GM13977 (cell line): ENCODE measurements at places on chromosomes 16 and 17.

GRCh38 chr16:75416904-75417565 lies 16.3 kb downstream of the CFDP1 start:
- DNase-seq: no peak

DNA sequence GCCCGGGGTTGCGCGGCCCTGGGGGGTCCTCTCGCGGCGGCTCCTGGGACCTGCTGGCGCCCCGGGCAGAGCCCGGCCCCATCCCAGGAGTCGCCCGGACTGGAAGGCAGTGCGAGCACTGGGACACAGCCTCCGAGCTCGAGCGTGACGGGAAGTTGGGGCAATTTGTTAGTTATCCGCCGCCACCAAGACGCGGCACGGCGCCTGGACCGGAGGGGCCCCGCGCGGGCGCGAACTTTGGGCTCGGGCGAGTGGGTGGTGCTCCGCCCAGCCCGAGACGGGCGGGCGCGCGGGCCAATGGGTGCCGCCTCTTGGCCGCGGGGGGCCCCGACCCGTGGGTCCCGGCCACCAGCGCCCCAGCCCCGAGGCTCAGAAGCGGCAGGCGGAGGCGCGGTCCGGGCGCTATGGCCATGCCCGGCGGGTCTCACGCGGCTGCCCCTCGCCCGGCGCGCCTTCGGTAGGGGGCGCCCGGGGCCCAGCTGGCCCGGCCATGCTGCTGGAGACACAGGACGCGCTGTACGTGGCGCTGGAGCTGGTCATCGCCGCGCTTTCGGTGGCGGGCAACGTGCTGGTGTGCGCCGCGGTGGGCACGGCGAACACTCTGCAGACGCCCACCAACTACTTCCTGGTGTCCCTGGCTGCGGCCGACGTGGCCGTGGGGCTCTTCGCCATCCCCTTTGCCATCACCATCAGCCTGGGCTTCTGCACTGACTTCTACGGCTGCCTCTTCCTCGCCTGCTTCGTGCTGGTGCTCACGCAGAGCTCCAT lies at the start of gene ADORA2B:
Gene ADORA2B (plus strand): TSS at position 372 of the 768 bp plus-strand sequence. CDS start 119 bp downstream, at position 491.
- DNase-seq: peak; percentile 87

DNA sequence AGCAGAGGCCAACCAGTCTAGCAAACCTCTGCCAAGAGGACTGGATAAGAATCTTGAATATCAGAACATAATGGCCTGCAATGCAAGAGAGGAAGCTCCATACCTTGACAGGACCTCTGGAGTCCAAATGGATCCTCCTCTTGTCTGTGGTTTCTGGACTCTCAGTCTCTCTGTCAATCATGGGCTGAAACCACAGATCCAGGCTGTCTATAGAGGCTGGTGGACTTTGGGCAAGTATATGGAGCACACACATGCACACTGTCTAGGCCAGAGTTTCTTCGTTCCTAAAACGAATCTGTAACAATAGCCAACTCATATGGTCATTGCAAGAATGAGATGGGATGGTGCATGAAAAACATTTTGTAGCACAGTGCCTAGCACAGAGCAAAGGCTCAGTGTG lies 37.7 kb downstream of the NLRC5 start:
- DNase-seq: no peak

DNA sequence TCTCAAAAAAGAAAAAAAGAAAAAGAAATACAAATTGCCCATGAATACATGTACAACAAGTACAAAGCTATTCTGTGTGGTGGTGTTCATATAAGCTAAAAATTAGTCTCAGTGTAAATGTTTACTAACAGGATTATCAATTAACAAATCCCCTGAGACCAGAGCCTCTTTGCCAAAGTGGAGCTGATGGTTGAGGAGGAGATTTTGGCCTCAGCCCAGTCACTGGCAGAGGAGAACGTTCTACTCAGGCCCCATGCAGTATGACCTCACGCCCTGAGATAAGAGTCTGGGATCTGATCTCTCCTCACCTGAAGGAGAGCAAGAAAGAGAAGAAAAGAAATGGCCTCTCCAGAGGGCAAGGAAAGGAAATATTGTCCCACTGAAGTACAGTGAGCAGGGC lies 35.5 kb upstream of the NOL11 start:
- no peak for DNase-seq

GRCh38 chr16:29675811-29676643 lies 3.0 kb upstream of the QPRT start:
- DNase-seq: peak; percentile 45

- no peak for DNase-seq
These were observed 47.3 kb downstream of the ZCCHC14 start for GRCh38 chr16:87445486-87445885.

DNA sequence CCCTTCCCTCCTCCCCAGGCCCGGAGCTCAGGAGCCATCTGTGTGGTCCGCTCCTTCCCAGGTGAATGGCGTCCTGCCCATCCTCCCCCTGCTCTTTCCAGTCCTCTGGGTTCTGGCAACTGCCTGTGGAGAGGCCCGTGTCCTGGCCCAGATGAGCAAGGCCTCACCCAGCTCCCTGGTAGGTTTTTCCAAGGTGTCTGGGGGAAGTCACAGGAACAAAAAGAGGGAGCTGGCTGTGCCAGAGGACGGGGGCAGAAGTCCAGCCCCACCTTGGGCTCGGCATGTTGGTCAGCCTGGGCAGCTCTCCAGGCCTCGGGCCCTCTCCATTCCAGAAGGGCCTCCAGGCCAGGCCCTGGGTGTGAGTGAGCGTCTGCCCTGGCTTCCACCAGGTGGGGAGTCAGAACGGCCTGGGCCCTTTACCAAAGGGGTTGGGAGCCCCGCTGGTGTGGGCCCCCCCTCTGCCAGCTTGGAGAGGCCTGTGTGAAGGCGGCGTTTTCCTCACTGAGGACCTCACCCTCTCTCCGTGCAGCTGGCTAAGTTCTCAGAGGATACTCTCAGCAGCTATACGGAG lies 25.1 kb downstream of the CASKIN2 start:
- no peak for DNase-seq

- no peak for DNase-seq
These were observed 12.7 kb downstream of the BPTF start for GRCh38 chr17:67837965-67838364.

GRCh38 chr16:69744363-69745231 lies 10.1 kb downstream of the NOB1 start:
- DNase-seq: no peak

DNA sequence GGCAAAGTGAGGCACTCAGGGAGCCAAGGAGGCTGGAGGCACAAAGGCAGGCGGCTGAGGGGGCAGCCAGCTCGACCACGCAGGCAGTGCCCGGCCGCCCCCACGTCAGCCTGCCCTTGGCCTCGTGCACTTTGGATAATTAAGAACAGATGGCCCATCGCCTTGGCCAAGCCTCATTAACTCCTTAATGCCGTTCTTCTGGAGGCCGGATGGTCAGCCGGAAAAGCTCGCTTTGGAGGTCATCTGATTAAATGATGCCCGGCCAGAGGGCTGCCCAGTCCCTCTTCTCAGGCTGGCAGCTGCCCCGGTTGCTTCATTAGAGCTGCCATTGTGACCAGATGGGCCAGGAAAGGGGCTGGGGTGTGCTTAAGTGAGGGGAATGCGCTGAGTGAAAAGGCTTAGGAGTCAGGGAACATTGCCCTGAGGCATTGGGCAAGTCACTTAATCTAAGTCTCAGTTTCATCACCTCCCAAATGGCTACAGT lies 364.0 kb downstream of the NPIPA8 start:
- DNase-seq: no peak

DNA sequence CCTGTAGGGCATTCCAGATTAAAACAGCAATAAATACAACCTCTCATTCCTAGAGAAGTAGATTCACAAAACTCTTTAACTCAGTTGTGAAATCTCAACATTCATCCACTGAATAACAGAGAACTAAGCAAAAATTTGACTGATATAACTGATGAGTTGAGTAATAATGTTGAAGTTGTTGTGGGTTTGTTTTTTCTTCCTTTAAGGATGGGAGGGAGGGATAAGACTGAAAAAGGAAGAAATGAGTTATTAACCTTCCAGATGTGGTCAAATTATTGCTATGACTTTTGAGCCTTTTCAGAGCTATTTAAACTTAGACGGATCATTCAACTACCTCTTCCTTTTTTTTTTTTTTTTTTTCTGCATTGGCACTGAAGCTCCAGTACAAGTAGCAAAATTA lies 38.6 kb downstream of the SKAP1 start:
- DNase-seq: no peak

- DNase-seq: no peak
These were observed 204.6 kb downstream of the STX8 start for GRCh38 chr17:9371019-9371418.

GRCh38 chr17:56592487-56593085 lies 913 bp upstream of the NOG start:
- DNase-seq: peak; percentile 88

DNA sequence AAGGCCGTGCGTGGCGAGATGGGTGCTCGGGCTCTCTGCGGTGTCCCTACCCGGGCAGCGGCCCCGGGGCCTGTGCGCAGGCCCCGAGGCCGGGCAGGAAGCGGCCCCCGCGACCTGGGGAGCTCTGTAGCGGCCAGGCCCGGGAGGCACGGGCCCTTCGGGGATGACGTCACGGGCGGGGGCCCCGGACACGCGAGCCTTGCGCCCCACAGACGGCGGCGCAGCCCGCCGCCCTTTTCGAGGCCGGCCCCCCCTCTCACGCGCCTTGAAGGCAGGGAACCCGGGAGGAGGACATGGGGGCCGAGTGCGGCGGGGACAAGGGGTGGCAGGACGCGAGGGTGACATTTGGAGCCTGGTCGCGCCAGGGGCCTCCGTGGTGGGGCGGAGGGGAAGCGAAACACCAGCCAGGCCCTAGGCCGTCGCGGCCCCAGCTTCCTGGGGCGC lies 1.1 kb downstream of the RAI1 start:
- DNase-seq: peak; percentile 84

DNA sequence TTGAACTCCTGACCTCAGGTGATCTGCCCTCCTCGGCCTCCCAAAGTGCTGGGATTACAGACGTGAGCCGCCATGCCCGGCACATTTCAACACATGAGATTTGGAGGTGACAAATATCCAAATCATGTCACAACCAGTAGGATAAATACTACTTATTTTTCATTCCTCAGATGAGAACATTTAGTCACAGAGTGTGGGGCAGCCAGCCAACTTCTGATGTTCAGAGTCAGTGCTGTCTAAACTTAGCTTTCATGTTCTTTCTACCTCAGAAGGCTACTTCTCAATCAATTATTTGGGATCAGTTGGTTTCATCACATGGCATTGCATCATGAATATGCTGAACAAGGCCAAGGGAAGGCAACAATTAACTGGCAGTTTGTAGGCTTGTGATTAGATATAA lies 134.5 kb downstream of the CDH13 start:
- no peak for DNase-seq

GRCh38 chr17:49727380-49727779 lies 19.6 kb upstream of the SLC35B1 start:
- DNase-seq: no peak

GRCh38 chr17:55056526-55056925 lies 88.0 kb downstream of the STXBP4 start:
- no peak for DNase-seq

GRCh38 chr16:26365161-26365940 lies 673.6 kb downstream of the HS3ST4 start:
- no peak for DNase-seq

DNA sequence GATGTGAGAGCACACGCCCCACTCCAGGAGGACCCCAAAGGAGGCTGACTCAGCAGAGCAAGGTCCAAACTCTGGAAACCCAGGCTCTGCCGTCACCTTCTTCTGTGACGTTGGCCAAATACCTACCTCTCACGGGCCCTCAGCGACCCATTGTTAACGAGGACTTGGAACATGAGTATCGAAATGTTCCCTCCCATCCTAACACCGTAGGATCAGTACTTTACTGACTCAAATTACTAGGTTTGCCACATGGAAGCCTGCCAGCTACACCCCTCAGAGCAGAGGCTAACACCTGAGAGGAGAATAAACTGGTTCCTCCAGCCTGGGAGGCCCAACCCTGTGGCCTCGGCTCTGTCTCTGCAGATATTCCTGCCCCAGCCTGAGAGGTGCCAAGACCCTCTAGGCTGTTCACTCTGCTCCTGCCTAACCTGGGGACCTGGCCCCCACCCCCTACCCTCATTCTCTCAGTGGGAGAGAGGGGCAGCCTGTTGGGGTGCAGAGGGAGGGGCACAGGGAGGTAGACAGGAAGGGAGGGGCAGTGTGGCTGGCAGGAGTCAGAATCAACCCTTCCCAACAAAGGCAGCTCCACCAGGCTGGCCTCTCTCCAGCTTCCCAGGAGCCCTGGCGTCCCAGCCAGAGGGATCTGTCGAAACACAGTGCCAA lies 4.4 kb downstream of the PITPNM3 start:
- no peak for DNase-seq

- no peak for DNase-seq
These were observed 28.1 kb upstream of the SIAH1 start for GRCh38 chr16:48413272-48413671.

DNA sequence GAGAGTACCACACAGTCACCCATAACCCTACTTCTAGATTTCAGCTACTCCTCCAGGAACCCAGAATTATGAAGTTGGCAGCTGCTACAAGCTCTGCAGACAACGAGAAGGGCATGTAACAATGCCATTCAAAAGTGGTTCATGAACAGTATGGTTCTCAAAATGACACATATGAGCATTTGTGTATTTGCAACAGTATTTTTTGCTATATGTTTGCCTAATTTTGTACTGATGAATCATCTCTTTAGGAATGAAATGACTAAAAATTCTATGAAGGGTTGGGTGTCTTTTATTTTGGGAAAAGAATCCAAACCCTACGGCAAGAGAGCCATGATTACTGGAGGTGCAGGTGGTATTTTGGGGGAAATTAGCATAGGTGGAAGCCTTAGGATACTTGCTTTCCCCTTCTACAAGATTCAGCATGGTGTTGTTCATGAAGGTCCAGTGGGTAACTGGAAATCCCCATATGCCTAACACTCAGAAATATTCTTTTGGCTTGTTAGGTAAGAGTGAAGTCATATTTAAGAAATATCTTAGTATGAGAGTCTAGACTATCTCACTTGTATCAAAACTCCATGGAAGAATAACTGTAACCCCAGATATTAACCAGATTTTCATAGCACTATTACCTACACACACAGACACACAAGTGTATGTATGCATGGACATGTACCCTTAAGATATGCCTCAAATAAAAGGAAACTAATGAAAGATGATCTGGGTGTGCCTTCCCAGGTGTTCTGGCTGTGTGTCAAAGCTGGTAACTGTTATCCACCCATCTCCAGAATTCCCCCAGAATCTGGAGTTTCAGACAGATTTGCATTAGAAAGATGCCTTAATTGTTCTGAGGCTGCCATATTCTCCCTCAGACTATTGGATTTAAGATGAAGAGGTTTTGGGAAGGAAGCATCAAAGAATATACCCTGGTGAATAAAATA lies 688.2 kb upstream of the SOX9 start:
- no peak for DNase-seq

- no peak for DNase-seq
These were observed 3.4 kb upstream of the NAT9 start for GRCh38 chr17:74779501-74779900.

- no peak for DNase-seq
These were observed 4.6 kb downstream of the PRSS33 start for GRCh38 chr16:2782583-2783351.

- no peak for DNase-seq
These were observed 11.9 kb upstream of the RASD1 start for GRCh38 chr17:17508019-17508535.

GRCh38 chr17:5468075-5468473 lies 708 bp downstream of the DHX33 start:
- peak; percentile 29 for DNase-seq
